ENCODE measurements at places on chromosomes 7 and 10.

- DNase-seq: no peak
Observed at GRCh38 chr7:153496257-153496656, 555.9 kb upstream of the DPP6 start.

DNA sequence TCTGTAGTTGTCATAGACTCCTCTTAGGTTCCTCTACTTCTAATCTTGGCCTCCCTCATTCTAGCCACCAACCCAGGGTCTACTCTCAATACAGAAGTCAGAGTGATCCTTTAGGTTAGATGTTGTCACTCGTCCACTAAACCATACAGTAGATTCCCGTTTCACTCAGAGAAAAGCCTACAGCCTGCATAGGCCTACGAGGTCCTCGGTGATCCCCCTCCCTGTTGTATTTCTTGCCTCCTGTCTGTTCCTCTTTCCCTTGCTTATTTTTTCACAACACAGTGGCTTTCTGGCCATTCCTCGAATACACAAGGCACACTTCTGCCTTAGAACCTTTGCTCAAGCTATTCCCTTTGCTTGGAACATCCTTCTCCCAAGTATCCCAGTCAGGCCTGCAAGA, 183.0 kb upstream of the PRSS1 start:
- no peak for DNase-seq

GRCh38 chr10:35712486-35712885, 70.4 kb upstream of the FZD8 start:
- no peak for DNase-seq

- DNase-seq: no peak
Observed at GRCh38 chr7:41817386-41817785, 114.5 kb upstream of the INHBA start.

- DNase-seq: no peak
Observed at GRCh38 chr10:3946234-3947229, 161.5 kb upstream of the KLF6 start.

GRCh38 chr10:4648999-4649398, 177.0 kb upstream of the AKR1E2 start:
- no peak for DNase-seq

GRCh38 chr10:124473070-124473469, 11.4 kb downstream of the LHPP start:
- no peak for DNase-seq

DNA sequence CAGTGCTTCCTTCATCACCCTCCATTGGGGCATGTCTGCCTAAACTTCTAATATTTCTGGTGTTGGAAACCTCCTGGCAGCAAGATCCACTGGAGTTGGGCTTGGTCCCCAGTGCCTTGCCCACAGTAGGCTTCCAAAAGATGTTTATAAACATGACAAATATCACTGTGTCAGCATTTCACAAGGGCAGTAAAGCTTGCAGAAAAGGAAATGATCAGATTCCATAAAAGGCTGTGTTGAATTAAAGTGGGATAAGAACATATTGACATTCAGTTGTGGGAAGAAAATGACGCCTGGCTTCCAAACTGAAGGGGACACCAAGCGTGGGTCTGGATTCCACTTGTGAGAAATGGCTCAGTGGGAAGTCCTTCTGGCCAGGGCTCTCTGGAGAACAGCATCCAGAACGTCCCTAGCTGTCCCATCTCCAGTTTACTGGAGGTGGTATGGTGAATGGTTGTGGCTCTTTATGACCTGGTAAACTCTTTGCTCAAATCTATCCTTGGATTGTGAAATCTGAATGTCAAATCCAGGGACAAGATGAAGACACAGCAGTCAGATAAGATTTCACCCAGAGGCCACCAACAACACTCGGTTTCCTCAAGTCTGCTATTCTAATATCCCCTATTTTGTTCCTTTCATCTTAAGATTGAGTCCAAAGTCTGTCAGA, 287.2 kb downstream of the TNS3 start:
- DNase-seq: no peak

DNA sequence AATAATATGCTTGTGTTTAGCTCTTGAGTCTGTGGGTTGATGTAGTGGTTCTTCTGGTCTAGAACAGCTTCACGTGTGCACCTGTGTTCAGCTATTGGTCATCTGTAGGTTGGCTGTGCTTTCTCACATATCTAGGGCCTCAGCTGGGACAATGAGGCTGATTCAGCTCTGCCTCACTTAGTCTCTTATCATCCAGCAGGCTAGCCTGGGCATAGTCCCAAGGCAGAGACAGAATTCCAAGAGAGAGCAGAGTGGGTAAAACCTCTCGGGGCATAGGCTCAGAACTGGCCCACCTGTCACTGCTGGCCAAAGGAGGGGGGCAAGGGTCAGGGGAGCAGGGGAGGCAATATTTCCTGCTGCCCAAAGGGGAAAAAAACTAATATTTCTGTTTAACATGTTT, 32.0 kb upstream of the MXI1 start:
- no peak for DNase-seq

DNA sequence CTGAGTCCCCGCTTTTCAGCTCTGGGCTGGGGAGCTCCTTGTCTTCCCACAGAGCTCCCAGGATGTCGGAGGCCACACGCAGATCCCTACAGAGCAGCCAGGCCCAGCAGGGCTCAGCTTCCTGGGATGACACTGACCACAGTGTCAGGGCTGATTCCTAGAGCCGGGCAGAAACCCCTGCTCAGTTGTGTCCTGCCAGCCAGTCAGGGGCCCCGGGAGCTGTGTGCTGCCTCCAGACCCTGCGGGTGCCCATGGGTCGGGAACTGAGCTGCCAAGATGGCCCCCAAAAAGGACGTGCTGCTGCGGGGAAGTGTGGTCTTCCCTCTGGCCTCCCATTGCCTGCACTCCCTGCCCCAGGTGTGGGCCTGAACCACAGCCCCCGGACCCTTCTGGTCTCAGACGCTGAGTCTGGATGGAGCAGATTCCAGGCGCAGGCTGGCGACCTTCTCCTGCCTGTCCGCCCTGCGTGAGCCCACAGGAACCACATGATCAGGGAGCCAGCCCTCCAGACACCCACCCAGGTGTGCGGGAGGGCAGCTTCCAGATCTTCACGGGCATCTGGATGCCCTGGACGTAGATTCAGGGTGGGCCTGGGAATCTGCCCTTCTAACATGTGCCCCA, 217.4 kb downstream of the MAD1L1 start:
- DNase-seq: no peak

- no peak for DNase-seq
Observed at GRCh38 chr10:67171970-67172369, 246.1 kb downstream of the LRRTM3 start.

Measured in CD4-positive, alpha-beta T cell treated with Interleukin-6 at 100 ng/mL for 8 hours (primary cell).